Prostate gland (tissue), 2 donors: ENCODE measurements at places on chromosomes 5 and 9. TPM values are rescaled to one million over a fixed set of nuclear protein-coding genes. Genes with fewer than 3 reads are reported as not detected.

DNA sequence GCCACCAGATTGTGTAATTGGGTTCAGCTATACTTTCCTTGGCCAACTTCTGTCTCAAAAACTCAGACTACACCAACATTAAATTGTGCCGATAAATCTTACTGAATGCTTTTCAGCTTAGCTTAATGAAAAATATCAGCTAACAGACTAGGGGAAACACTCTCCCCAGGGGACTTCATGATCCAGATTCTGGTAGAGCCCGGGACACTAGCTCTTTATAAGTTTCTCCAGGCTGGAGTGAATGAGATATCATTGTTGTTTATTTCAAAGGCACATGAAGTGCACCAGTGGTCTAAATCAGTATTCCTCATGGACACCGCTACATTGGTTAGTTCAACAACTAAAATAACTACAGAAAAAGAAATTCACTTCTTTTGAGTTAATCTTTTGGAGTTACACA lies 10.5 kb upstream of the LHFPL2 start:
- DNase-seq, result no peak

Gene EMB
- 22.4 TPM for total RNA-seq

Gene ENTPD2
- total RNA-seq, result 10.9 TPM

DNA sequence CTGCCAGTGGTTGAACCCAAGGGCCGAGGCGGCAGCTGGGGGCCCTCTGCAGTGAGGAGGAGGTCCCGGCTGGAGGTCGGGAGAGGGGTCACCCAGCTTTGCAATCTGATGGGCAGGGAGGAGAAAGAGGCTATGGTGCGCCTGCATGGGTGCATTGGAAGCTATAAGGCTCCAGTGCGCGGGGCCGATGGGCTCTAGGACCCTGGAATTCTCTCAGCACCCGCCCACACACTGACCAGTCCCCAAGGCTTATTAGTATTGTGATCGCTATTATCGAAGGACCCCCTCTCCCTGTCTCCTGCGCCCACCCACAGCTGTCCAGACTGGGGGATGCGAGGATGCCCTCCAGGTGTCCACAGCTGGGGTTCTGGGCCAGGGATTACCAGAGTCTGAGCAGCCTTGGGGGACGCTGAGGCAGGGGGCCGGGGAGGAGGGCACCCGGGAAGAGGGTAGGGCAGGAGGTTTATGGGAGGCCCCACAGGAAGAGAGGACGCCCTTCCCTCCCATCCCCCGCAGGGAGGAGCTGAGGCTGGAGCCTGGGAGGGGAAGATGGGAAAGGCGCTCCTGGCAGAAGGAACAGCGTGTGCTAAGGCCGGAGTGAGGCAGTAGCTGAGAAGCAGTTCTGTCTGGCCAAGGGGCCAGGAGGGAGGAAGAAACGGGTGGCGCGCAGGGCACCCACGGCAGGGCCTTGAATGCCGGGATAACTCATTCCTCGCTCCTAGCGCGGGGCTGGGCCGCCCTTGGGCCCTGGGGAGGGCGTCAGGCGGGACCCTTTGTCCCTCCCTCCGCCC lies 24.2 kb downstream of the C9orf50 start:
- DNase-seq, result peak; percentile 43
